ENCODE measurements at places on chromosomes 5 and 9.

DNA sequence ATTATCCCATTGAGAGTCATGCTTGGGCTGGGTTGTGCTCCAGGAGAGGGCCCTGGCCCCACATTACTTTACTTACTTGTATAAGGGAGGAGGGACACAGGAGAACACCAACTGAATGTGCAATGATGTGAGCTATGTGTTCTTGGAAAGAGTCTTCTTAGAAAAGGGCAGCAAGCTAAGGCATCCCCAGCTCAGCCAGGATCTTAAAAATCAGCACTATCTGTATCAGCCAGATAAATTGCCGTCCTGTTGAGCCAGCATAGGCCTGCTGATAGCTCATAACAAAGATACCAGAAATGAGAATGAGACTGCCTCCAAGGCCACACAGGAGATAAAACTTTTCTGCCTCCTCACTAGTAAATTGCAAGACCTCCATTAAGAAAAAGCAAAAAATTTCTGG, 357.5 kb downstream of the CAAP1 start:
- no peak for DNase-seq

DNA sequence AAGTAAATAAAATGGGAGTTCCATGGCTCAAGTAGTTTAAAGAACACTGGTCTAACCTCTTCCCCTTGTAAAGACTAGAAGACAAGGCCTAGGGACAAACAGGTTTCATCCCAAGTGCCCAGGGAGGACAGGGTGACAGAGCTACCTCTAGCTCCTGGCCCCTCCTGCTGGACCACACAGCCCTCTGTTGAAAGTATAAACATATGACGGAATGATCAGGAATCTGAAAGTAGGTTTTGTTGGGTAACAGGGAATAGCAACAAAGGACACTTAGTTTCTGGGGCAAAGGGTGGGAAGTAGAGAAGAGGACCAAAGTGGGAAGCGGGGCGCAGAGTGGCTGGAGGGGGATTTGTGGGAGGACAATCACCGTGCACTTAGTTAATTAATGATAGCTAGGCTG, 67.0 kb upstream of the DAB2IP start:
- no peak for DNase-seq

GRCh38 chr9:93669958-93670207, 93.5 kb downstream of the PHF2 start:
- no peak for DNase-seq

DNA sequence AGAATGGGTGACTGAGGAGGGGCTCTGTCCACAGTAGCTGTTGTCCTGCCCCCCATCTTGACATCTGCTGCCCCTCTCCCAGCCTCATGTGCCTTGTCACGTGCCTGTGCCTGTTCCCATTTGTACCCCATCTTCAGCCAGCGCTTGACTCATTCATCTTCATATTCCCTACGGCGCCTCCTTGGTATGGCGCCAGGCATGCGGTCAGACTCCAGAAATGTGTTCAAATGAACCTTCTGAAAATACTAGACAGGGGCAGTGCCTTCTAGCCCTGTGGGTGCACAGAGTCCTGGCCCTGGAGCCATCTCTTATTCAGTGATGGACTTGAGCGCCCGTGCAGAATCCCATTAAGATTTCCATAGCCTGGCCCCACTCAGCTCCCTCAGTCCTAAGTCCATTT, 46.2 kb downstream of the CFAP77 start:
- DNase-seq, result no peak

DNA sequence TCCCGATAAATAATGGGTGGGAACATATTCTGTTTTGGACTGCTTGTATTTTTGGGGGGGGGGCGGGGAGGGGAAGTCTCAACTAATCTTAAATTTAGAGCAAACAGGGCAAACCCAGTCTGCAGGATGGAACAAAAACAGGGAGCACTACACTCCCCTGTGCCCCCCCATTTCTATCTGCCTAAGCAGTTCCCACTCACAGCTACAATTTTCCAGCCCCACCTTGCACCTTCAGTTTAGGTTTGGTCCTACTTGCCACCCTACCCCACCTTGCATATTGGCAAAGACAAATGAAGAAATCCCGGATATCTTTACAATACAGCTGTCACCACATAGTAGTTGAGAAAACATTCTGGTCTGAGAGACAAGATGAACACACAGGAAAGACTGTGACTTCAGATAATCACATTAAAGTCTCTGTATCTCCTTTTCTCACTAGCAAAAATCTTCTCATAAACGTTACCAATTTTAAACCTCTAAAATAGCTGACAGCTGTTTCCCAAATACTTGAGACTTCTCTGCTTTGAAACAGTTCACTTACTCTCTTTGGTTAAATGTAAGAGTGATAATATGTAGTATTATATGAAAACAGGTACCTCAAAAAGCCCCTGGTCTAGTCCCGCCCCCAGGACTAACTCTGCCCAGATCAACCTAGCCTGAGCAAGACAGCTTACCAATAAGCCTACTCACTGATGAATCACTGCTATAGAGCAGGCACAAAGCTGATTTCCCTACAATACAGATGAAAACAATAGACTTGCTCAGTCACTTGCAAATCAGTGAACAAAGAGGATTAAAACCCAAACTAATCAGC, 5.2 kb upstream of the RAPGEF6 start:
- DNase-seq, result no peak

DNA sequence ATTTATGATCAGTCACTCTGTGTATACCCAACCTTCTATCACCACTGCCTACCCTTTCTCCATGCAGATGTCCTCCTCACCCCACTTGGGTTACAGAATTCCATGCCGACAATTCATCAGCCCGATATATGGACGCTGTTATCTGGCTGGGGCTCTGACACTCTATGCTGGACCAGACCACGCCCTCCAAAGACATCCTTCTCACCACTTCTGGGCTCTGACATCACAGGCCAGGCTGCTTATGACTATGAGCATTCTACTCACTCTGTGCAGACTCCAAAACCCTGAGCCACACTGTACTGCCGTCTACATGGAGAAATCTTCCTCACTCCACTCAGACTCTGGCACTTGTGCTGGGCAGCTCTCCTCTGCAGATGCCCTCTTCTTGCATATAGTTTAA, 7.6 kb upstream of the AK3 start:
- DNase-seq, result no peak

DNA sequence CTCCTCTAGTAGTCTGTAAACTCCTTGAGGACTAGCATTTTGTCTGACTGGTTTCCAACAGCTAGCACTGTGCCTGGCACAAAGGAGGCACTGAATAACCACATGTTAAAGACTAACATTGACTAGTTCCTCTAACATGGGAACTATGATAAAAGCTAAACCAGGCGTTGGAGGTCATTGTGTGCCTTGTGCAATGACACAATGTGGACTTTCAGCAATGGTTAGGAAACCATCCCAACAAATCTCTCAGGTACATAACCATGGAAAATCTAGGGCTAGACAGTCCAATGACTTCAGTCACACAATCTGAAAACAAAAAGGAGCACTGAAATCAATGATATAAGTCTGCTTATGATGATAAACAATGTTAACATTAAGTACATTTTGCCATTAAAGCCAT, 200.6 kb downstream of the DCP2 start:
- DNase-seq, result no peak

DNA sequence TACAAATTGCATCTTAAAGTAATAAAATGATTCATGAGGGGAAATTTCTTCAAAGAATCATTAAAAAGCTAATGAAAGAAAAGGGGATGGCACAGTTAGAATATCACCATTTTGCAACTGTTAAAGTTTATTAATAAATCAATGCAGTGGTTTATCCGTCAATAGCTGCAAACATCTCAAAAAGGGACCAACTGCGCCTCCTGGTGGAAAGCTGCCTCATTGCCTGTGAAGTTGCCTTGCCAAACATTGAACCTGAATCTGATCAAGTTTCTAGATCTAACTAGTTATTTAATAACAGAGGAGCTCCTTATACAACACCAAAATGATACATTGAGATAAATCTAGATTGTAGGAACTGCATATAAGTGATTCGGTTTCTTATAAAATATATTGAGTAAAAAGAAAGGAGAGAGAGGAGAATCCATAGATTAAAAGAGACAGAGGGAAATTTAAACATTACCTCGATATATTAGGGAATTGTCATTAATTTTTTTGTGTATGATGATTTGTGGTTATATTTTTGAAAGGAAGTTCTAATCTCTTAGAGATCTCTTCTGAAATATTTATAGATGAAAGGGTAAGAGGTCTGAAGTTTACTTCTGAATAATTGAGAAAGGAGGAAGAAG, 6.9 kb upstream of the NDUFB6 start:
- no peak for DNase-seq

GRCh38 chr5:86885489-86886230, 267.9 kb downstream of the COX7C start:
- DNase-seq, result no peak

DNA sequence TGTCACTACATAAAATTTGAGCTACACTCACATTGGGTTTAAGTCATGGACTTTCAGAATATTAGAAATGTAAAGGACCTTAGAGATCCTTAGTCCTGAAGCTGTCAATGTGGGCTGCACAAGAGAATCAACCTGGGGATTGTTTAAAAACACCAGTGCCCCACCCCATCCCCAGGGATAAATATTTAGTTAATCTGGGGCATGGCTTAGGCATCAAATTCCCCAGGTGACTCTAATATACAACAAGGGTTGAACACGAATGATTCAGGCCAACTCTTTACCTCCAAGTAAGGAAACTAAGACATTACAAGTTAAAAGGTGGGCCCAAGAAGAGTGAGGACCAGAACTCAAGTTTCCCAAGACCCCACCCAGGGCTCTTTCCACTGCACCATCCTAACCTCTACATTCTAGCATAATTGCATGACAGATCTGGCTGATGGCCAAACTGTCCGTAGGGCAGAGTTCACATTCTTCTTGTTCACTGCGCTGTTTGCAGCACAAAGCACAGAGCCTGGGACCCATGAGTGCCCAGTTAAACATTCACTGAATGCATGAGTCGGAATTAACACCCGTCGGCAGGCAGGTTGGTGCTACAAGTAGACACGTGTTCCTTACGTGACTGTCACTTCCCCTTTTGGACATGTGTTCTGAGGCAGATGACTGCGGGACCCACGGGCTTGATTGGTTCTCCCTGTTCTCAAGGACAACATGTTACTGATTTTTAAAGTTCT, 25.2 kb downstream of the CYFIP2 start:
- no peak for DNase-seq

DNA sequence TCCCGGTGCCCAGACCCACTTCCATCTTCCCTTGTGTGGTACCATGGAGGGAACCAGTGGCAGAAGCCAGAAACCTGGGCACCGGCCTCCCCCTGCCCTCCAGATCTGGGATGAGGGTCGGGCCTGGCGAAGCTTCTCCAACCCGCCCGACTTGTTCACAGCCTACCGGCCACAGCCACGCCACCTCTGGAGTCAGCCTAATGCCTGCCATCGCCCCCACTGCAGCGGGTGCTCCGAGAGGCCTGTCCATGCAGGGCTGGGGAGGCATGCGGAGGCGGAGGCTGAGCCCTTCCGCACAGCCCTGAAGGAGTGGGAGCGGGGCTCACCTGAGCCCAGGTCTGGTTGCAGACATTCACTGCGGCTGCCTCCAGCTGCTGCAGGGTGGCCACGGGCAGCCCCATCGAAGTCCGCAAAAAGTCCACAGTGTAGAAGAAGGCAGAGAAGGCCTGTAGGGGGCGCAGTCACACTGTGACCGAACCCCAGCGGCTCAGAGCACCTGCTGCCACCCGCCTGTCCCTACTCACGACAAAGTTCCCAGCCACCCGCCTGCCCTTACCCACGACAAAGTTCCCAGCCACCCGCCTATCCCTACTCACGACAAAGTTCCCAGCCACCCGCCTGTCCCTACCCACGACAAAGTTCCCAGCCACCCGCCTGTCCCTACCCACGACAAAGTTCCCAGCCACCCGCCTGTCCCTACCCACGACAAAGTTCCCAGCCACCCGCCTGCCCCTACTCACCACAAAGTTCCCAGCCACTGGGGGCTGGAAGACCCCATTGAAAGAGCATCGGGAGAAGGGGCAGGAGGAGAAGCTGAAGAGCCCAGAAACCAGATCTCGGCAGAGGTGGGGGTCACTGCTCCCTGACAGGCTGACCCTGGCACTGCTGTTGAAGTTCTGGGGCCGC, 3.8 kb upstream of the NPDC1 start:
- DNase-seq, result no peak

GRCh38 chr5:72541501-72542225, 34.5 kb upstream of the ZNF366 start:
- DNase-seq, result no peak

DNA sequence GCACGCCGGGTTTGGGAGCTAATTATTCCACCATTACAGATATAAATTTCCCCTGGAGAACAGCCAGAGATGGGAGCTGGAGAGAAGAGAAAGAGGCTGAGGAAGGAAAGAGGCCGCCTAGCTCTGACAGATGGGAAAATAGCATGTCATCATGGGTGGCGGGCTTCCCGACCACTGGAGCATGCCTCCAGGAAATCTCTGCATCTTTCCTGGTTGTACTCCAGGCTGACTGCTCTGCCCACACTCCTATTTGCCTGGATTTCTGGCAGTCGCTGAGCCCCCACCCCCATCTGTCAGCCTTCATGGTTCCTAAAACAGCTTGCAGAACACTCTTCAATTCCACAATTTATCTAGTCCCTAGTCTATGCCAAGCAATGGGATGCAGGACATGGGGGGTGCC, 14.3 kb upstream of the GABRP start:
- DNase-seq, result no peak

GRCh38 chr5:6321078-6321477, 57.3 kb downstream of the MED10 start:
- DNase-seq, result no peak

DNA sequence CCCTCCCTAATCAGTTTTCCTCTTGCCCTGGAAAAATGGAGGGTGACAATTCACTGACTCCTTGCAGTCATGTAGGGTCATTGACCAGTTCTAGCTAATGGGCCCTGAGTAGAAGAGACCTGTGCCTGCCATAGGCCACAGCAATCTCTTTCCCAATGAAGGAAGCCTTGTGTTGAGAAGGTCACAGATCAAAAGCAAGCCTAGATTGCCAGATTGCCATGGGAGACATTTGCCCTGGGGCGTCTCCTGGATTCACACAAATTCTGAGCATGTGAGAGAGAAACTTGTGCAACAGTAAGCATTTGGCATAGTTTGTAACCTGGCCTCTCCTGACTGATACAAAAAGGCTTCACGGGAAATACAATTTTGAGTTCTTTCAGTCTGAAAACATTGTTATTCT, 148.0 kb downstream of the NUDT12 start:
- DNase-seq, result no peak

- peak; percentile 23 for DNase-seq
These were observed 170.1 kb downstream of the GABBR2 start for GRCh38 chr9:98538626-98539031.
